Heart left ventricle (tissue), 16 donors: ENCODE measurements at places on chromosomes 16 and 17. TPM values are rescaled to one million over a fixed set of nuclear protein-coding genes. Genes with fewer than 3 reads are reported as not detected.

The ARHGDIG gene
- 5.5 TPM for total RNA-seq

DNA sequence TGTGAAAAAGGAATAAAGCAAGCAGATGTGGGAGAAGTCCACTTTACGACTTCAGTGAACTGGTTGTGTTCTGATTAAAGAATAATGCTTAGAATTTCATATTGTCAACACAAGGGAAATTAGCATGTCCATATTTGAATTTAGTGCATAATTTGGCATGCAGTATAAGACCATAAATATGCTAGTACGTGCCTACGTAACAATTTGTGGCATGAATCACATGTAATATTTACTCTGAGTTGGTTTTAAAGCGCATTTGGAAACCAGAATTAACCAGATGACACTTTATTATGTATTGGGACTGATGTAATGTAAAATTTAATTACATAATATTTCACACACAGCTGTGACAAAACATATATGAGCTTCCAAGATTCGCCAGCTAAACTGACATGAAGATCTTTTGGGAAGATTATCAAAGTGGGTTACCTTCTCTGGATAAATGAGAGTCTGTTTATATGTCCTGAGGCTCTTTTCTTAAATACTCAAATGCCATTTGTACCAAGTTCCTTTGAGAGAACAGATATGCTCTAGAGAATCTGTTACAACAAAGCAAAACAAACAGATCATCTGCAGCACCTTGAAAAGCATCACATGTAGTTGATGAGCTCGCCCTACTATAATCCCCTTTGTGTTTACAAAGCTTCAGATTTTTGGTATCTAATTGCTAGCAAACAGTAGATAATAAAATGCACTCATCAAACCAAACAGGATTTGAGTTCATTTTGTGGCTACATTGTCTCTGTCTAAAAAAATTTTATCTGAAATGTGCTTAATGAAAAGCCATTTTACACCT, 1468.6 kb downstream of the CDH11 start:
- DNase-seq = no peak

The SLC6A2 gene
- total RNA-seq = not detected

DNA sequence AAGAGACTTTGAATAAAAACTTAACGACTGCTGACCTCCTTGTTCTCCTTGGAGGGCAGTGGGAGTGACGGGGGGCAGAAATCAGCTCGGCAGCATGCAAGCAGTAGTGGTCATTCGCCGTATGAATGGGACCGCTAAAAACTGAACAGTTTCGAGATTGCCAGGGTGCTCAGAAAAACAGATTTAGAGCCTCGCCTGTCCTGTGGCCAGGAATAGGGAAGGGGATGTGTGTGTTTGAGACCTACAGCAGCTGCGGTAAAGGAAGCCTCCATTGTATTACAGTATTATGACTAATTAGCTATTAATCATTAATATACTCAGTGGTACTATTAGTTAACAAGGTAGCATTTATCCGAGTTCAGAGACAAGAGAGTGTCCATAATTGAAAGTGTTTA, 670 bp upstream of the ZNF652 start:
- DNase-seq = no peak

The C17orf78 gene
- not detected for total RNA-seq

- DNase-seq = no peak
These were observed 180.1 kb downstream of the SPECC1 start for GRCh38 chr17:20189302-20189701.

- no peak for DNase-seq
These were observed 32.2 kb downstream of the KIAA0753 start for GRCh38 chr17:6608321-6608720.

DNA sequence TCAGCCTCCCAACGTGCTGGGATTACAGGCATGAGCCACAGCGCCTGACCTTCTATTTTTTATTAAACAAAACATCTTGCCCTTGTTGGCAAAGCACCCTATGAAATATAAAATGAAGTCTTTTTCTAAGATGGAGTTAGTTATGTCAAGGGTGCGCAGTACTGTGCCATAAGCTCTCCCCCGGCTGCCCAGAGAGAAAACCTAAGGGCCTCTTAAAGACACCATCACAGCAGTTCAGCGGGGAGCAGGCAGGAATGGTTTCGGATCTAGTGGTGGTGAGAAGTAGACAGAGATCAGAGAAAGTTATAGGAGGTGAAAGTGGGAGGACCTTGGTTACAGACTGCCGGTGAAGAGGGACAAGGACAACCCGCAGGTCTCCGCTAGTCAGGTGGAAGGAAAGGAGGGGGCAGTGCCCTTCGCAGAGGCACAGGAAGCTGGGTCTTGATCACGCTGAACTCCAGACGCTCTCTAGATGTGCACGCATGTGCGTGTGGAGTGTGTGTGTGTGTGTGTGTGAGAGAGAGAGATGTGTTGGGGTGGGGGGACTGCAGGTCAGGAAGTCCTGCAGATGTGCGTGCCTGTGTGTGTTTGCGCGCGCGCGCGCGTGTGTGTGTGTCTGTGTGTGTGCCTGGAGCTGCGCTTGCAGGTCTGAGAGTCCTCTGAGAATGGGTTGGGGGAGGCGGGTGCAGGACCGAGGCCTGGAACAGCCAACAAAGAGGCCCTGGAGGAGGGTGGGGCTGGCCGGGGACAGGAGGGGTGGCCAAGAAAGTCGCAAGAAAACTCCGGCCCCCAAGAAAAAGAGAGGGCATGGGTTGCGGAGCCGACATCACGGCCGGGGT, 748 bp upstream of the CMTM3 start:
- peak; percentile 55 for DNase-seq

The TMEM114 gene
- not detected for total RNA-seq

The SOST gene
- total RNA-seq = not detected

The CLEC3A gene
- total RNA-seq = not detected

The PERCC1 gene
- 0.60 TPM for total RNA-seq

GRCh38 chr16:54400261-54400660, 113.7 kb upstream of the IRX3 start:
- DNase-seq = no peak

GRCh38 chr16:985646-986400, 4.3 kb downstream of the SOX8 start:
- no peak for DNase-seq

The EVPL gene
- 2.0 TPM for total RNA-seq

DNA sequence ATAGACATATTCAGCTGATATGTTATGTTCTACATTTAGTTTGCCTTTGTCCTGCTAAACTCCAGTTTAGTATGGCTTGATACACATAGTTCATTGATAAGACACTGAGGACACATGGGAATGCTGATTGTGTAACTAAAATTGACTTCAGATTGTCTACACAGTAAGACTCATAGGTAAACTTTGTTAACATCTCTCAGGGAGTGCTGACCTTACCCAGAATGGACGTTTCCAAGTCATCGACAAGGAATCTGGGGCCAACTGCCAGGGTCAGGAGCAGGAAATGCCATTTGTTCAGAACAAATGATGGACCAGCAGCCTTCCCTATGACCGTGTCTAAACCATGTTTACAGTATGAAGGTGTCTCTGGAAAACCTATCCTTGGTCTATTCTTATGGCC, 58.7 kb downstream of the DYNLRB2 start:
- no peak for DNase-seq

- no peak for DNase-seq
These were observed 30.9 kb downstream of the PRPSAP2 start for GRCh38 chr17:18888766-18889290.

DNA sequence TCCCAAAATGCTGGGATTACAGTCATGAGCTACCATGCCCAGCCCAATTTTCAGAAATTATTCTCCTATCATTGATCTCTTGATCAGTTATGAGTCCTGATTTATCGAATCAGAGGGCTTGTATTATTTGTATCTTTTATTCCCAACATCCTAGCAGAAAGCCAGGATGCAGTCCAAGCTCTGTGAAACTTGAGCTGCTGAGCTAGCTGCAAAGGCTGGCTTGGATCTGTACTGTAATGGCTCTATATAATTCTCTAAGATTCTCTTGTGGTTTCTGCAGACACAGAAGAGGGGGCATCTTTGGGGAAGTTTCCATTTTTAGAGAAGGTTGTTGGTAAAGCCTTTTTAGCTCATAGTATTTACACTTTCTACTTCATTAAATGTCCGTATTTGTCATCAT, 227.1 kb downstream of the MAP2K4 start:
- no peak for DNase-seq

DNA sequence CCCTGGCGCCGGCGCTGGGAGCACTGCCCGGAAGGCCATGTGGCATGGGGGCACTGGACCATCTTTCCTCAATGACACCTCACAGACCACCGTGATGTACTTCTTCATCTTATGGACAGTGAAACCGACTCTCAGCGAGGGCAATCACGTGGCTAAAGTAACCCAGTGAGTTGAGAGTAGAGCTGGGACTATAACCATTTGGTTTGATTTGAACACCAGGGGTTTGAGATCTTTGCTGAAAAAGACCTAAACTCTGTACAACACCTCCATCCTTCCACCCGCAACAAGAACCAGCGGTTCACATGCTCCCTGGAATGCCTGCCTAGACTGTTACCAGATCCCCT, 3.3 kb downstream of the ITGA2B start:
- no peak for DNase-seq

GRCh38 chr16:68272507-68273209, 8.3 kb downstream of the SLC7A6 start:
- no peak for DNase-seq

The TMEM220 gene
- 5.4 TPM for total RNA-seq

GRCh38 chr17:79700592-79700991, 30.2 kb upstream of the ENPP7 start:
- DNase-seq = no peak

GRCh38 chr16:31092330-31092729, 2.3 kb downstream of the VKORC1 start:
- peak; percentile 17 for DNase-seq

DNA sequence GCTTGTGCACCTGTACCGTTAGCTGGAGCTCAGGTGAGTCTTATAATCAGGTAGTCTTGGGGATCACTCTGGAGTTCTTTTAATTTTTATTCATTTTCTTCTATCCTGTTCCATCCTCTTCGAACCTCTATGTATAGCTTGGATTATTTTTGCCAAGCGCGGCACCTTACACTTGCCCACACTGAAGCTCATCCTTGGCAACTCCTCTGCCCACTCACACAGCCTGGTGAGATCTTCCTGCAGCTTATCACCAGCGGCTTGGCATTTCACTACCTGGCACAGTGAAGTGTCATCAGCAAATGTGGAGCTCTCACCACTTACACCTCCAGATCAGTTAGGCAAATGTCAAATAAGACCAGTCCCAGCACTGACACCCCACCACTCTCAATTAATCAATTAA, 116.7 kb downstream of the CACNG3 start:
- DNase-seq = no peak

- no peak for DNase-seq
These were observed 804 bp downstream of the ATP6V0C start for GRCh38 chr16:2514333-2515179.

The DHX38 gene
- total RNA-seq = 66.5 TPM

DNA sequence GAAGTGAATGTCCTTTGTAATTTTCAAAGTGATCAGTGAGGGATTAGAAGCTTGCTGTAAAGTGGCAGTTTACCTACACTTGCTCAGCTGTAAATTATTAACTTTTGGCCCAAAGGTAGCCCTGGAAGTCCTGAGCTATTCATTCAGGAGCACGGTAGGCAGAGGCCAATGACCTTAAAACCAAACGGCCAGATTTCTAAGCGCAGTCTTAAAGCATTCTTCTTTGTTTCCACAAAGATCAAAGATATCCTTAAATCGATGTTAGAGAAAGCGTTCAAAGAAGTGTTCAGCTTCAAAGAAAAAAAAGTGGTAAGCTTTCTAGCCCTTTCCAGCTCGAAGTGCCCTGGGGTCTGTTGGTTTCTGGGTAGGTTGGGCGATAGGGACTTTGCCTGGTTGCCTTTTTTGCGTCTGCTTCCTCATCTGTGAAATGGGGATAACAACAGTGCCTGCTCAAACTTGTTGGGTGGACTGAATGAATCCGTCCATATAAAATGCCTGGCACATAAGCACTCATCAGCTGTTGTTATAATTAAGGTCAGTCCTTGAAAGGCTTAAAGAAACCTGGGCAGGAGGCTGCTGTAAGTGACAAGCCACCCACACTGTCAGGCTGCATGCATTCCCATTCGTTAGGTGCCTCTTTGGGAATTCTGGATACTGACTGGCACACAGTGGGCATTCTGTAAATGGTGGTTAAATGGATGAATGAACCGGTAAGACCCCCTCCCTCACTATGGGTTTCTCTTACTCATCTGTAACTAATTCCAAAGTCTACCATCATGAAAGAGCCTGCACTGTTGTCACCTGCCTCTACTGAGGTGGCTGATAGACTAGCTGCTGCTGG, 113.2 kb downstream of the PRKCA start:
- no peak for DNase-seq

DNA sequence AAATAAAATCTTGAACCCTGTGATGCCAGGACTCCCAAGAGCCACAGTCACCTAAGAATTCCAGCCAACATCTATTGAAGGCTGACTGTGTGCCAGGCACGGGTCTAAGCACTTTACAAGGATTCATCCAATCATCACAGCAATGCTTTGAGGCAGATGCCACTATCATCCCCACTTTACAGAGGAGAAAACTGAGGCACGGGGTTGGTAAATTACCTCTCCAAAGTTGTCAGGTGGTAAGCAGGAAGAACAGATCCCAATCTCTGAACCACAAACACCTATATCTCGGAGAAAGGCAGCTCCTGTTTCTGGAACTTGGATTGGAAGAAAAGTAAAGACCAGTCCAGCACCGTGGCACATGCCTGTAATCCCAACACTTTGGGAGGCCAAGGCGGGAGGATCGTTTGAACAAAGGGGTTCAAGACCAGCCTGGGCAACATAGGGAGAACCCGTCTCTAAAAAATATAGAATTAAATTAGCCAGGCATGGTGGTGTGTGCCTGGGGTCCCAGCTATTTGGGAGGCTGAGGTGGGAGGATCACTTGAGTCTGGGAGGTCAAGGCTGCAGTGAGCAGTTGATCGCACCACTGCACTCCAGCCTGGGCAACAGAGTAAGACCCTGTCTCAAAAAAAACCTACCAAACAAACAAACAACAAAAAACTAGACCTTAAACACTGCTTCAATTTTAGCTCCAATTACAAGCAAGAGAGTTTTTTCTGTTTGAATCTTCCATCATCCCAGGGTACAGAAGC, 60.7 kb upstream of the SIAH1 start:
- DNase-seq = no peak

The FBXW10 gene
- not detected for total RNA-seq

The NOS2 gene
- total RNA-seq = 0.07 TPM

DNA sequence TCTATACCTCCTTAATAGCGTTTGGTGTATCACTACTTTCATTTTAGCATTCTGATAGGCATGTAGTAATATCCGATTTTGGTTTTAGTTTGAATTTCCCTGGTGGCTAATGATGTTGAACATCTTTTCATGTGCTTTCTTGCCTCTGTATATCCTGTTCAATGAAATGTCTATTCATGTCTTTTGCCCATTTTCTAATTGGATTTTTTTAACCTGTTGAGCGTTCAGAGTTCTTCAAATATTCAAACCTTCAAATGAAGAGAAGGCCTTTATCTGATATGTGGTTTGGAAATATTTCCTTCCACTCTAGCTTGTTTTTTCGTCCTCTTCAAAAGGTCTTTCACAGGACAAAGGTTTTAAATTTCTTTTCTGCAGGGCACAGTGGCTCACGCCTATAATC, 2.4 kb upstream of the NME1 start:
- DNase-seq = no peak

GRCh38 chr16:12976496-12976895, 75.1 kb downstream of the SHISA9 start:
- DNase-seq = no peak
